ENCODE measurements at places on chromosomes 3 and 15.

DNA sequence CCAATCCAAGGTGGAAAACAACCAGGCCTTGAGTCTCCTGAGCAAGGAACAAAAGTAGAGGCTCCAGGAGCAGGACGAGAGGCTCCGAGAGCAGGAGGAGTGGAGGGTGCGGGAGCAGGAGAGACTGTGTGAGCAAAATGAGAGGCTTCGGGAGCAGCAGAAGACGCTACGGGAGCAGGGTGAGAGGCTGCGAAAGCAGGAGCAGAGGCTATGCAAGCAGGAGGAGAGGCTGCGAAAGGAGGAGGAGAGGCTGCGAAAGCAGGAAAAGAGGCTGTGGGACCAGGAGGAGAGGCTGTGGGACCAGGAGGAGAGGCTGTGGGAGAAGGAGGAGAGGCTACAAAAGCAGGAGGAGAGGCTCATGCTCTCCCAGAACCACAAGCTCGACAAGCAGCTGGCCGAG, 60.3 kb upstream of the UBE2Q2 start:
- no peak for DNase-seq

DNA sequence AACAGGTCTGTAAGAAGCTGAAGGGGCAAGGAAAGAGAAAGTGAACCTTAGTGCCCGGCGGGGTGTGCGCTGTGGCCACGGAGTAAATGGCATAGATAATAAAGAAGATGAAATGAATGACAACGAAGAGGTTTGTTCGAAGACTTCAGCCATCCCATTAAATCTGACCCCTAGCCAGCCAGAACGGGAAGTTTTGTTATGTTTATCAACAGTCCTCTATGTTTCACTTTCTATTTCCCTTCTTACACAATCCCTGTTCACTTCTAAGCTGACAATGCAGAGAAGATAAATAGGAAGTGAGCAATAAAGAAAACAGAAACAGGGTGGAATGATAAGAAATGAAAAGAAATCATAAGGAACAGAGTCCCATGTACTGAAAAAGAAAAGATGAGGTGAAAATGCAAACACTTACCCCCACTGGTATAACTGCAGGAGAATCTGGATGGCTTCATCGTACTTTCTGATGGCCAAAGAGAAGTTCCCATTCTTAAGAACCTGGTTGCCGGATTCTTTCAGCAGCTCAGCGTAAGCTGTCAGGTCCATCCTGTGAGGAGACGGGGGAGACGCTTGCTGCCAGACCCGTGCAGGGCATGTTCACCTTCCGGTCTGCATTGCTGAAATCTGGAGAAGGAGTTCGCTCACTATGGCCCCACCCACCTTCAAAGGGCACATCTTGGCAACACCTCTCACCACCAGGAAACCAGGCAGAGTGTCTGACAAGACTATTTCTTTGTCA, 36.8 kb downstream of the TRANK1 start:
- peak; percentile 53 for DNase-seq

DNA sequence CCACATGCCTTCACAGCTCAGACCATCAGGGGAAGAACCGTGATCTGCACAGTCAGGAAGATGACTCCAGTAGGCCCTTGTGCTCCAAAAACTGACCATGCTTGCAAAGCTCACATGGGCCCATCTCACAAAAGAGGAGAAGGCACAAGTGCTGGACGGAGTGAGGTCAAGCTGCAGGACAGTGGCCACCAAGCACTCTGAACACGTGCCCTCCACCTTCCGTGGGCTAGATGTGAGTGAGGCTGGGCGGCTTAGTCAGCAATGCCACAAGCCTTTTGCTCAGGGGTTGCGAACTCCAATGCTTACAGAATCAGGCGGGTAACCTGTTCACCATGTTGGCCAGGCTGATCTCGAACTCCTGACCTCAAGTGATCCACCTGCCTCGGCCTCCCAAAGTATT, 70.9 kb downstream of the SCN5A start:
- no peak for DNase-seq

DNA sequence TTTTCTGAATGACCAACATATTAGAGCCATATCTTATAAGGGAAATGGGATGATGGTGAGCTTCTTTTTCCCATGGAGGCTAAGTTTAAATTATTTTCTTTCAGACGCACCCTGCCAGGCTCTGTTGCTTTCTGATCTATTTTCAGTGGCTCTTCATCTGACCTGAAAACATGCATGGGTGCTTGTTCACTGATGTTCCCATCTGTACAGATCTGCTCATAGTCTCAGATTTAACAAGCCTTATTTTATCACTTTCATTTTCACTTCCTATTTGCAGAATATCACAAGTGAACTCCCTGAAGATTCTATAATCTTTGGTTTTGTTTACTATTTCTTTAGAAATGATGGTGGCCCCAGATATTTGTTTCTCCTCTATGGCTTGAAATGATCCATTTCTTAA, 31.1 kb upstream of the SUCLG2 start:
- DNase-seq: no peak

- no peak for DNase-seq
These were observed 17.3 kb downstream of the FAM174B start for GRCh38 chr15:92638291-92638708.

GRCh38 chr15:54789376-54789775, 407.4 kb downstream of the RSL24D1 start:
- DNase-seq: no peak

GRCh38 chr15:46901001-46901400, 816.3 kb upstream of the SEMA6D start:
- DNase-seq: no peak

GRCh38 chr15:63502137-63502766, 2.1 kb upstream of the USP3 start:
- DNase-seq: no peak

DNA sequence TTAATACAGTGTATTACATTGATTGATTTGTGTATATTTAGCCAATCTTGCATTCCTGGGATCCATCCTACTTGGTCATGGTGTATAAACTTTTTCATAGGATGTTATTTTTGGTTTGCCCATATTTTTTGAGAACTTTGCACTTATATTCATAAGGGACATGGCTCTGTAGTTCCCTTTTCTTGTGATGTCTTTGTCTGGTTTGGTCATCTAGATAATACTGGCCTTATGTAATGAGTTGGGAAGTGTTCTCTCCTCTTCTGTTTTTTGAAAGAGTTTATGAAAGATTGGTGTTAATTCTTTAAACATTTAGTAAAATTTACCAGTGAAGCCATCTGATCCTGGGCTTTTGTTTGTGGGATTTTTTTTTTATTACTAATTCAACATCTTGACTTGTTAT, 9.6 kb downstream of the CHST13 start:
- DNase-seq: no peak

DNA sequence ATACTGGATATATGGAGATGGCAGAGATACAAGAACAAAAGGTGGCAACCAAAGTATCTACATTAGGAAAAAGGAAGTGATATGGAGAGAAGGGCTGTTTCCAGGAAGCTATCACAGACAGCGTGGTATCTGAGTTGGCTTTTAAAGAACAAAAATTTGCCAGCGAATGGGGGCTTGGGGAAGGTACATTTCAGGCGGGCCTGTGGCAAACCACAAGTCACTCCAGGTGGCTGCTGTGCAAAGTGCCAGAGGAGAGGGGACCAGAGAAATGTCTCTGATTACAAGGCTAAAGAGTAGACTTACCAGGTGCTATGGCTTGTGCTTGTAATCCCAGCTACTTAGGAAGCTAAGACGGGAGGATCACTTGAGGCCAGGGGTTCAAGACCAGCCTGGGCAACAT, 91.1 kb downstream of the MSL2 start:
- no peak for DNase-seq

DNA sequence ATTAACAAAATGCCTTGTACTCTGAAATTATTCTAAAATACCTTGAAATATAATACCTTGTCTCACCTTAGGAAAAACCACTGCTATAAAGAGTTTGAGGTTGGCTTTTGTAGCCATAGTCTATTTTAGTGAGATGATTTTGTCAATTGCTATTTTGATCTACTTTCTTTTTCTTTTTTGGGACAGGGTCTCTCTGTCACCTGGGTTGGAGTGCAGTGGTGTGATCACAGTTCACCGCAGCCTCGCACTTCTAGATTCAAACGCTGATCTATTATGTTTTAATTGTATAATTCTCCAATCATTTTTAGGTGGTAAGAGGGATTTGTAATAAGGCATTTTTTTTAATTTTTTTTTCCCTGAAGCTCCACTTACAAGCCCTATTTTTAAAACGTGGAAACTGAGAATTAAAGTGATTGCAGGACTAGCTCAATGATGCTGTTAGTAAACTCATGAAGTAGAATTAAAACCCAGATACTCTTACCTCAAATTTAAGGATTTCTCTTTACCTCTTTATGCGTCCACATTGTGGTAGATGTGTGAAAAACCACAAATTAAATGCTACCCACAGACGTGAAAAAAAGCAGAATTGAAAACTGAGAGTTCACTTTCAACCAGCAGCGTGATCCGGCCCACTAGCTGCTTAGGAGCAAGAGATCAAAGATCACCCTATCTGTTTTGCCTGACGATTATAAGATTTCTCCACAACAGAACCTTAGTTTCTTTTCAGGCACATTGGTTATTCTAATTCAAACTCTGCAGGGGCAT, 384.2 kb downstream of the CGGBP1 start:
- DNase-seq: no peak

DNA sequence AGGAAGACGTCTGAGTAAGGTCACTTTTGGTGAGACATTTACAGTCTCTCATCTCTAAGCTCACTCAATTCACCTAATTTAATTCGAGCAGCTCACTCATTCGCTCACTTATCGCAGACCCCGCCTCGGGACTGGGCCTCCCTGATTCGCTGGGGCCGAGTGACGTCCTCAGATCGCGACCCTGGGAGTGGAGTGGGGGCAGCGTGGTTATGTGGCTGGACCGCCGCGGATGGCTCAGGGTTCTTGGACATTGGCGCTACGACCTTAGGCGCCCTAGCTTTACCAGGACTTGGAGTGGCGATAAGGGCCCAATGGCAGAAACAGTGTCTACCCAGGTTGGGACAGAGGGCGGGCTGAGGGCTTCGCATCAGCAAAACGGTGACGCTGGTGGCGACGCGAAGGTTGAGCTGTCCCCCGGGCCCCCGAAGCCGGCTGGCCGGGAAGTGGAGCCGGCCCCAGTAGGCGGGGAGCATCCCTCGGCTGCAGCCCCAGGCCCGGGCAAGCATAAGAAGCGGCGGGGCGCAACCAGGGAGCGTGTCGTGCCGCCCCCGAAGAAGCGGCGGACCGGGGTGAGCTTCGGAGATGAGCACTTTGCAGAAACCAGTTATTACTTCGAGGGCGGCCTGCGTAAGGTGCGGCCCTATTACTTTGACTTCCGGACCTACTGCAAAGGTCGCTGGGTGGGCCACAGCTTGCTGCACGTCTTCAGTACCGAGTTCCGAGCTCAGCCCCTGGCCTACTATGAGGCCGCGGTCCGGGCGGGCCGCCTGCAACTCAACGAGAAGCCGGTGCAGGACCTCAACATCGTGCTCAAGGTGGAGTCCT, at the start of gene RPUSD2:
RPUSD2 (plus strand) TSS at position 171 of the 825 bp plus-strand sequence; CDS start at position 210, 39 bp downstream.
- peak; percentile 81 for DNase-seq

GRCh38 chr3:21979706-21980105, 228.7 kb upstream of the ZNF385D start:
- DNase-seq: no peak

GRCh38 chr3:99767291-99767690, 50.4 kb upstream of the CMSS1 start:
- no peak for DNase-seq

GRCh38 chr15:54519577-54519976, 541.3 kb downstream of the UNC13C start:
- DNase-seq: no peak

GRCh38 chr15:34472947-34473346, 35.3 kb upstream of the GOLGA8A start:
- no peak for DNase-seq

DNA sequence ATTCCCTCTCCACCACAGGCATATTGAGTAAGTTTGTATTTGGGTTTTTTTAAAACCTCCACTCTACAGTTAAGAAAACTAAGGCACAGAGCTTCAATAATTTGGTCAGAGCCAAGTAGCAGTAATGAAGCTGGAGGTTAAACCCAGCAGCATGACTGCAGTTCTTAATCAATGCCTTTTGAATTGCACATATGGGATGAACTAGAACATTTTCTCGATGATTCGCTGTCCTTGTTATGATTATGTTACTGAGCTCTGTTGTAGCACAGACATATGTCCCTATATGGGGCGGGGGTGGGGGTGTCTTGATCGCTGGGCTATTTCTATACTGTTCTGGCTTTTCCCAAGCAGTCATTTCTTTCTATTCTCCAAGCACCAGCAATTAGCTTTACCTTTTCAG, 1.6 kb upstream of the CCR5 start:
- no peak for DNase-seq

DNA sequence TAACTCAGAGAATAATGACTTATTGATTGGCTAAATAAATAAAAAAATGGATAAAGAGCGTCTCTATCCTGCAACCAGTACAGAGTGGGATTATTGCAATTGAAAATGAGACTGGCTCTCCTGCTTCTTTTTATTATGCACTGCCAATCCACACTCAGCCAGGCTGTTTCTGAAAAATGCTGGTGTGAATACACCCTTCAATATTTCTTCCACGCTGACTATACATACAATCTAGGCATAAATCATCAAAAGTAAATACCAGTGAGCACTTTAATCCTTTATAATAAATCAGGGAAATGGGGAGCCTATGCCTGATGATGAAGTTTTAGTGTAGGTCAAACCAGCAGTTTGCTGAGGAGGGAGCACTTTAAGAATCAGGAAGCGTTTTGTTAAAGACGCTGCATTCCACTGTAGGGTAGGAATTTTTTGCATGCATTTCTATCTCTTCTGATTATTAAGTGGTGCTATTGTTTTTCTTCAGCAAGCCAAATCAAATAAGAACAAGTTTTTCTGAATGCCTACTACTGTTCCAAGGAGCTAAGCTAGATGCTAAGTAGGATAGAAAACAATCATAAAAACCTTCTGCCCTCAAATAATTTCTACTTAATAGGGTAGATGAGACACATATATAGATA, 781.5 kb downstream of the TBL1XR1 start:
- DNase-seq: no peak

- no peak for DNase-seq
These were observed 394.6 kb upstream of the IL12A start for GRCh38 chr3:159593927-159594605.

GRCh38 chr3:71219744-71220638, 363.5 kb downstream of the FOXP1 start:
- no peak for DNase-seq

DNA sequence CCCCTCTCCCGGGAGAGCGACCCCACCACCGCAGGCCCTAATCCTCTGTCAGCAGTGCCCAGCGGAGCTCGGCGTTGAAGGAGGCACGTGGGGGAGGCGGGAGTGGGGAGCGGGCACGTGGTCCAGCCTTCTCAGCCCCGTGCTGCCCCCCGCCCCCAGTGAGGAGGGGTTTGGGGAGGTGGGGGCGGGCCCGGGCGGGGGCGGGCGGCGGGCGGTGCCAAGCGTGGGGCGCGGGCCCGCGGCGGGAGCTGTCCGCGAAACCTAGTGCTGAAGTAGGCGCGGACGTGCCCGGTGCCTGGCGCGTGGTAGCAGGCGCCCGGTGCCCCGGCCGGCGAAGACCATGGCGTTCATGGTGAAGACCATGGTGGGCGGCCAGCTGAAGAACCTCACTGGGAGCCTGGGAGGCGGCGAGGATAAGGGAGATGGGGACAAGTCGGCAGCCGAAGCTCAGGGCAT, at the start of gene CPLX3:
CPLX3 (plus strand) TSS at position 264 of the 456 bp plus-strand sequence; CDS start at position 341, 77 bp downstream.
- DNase-seq: peak; percentile 22

GRCh38 chr3:58900386-58900785, 149.4 kb downstream of the CFAP20DC start:
- no peak for DNase-seq

GRCh38 chr3:10405816-10406215, 84.9 kb upstream of the SEC13 start:
- no peak for DNase-seq

Data from activated T-helper 1 cell treated with Interleukin-2 at 50 U/mL for 16 hours (primary cell).